ENCODE measurements at places on chromosomes 2 and 18. TPM values are rescaled to one million over a fixed set of nuclear protein-coding genes. Genes with fewer than 3 reads are reported as not detected.

The CLEC4F gene
- polyA plus RNA-seq: not detected

The LRRC30 gene
- not detected for polyA plus RNA-seq

The STARD6 gene
- polyA plus RNA-seq: 0.75 TPM

DNA sequence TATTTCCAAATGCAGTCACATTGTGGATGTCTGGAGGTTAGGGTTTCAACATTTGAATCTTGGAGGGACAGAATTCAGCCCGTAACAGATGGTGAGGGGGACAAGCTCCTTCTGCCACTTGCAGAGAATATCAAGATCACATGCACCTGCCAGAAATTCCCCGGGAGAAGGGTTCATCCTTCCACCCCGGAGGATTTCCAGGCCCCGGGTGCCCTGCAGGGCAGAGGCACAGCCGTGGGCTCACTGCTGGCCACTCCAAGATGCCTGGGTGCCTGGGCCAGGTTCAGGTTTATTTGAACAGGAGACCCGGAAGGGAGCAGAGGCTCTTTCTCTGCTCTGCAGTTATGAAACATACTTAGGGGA, 38.2 kb upstream of the MGAT4A start:
- DNase-seq: peak; percentile 22

DNA sequence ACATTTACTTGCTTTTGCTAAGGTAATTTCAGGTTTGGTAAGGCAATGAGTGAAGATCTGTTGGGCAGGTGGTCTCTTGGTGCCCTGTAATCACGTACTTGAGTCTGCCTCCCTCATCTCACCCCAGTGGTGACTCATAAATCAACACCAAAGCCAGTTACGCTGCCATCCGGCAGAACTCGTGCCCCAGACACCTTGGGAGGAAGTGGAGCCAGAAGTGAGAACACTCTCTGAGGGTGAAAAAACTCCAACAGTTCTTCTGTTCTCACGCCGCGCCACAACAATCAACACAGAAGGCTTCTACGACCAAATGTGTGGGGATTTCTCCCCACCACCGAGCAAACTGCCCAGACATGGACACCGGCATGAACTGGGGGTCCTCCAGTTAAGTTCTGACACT, 206.2 kb downstream of the ARL4C start:
- DNase-seq: no peak

The AP1S3 gene
- polyA plus RNA-seq: 0.88 TPM

The COL4A3 gene
- polyA plus RNA-seq: 0.15 TPM

The KIF5C gene
- polyA plus RNA-seq: 93.6 TPM

The UNC80 gene
- polyA plus RNA-seq: 2.5 TPM

DNA sequence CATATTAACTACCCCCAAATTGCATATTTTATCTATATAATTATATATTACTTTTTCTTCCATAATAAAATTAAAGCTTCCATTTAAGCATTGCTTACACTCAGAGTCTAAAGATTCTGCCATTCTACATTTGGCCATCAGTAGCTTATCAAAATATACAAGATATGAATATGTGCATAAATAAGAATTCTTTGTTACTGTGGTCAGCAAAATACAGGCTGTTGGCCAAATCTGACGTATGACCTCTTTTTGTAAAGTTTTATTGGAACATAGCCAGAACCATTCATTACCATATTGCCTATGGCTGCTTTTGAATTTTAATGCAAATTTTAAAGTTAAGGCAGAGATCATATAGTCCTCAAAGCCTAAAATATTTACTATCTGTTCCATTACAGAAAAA, 643.9 kb upstream of the VRK2 start:
- DNase-seq: no peak

The AOX1 gene
- polyA plus RNA-seq: 0.44 TPM

DNA sequence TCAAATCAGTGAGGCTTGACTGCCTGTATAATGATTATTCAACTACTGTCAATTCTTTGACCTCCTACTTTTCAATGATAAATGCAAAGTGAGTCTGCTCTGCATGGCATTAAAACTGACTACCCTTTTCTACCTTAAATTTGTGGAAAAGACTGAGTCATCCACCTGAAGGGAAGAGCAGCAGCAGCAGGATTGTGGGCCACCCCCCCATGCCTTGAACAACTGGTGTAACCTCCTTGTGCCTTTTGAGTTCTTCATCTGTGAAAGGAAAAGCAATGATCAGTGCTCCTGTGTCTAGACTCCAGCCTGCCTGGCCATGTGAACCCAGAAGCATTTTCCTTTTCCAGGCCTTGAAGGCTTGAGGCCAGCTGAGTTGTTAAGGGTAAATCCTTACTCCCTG, 102.9 kb downstream of the OSR1 start:
- no peak for DNase-seq

DNA sequence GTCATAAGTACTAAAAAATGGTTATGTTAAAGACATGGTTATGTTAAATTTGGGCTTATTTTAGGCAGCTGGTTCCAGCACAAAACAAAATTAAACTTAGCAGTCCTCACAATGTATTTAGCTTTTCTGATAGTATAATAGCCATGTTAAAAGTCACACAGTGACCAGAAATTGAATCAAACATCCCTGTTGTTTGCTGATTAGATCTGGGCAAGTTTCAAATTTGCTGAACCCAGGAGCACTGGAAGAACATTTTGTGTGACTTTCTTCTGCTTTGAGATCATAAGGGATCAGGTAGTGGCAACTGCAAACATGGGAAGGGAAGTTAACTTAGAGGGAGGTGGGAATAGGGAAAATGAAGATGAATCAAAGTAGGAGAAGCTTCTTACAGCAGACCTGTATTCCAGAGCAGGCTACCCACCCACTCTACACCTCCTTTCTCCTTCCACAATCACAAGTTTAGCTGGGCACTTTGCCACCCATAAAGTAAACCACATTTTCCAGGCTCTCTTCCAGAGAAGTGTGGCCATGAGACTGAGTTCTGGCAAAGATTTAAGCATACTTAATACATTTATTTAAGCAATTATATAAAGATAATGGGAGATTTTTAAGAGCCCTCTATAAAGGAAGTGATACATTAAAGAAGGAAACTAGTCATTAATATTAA, 616.1 kb upstream of the LRATD1 start:
- no peak for DNase-seq

GRCh38 chr2:201358684-201359083, 1.5 kb upstream of the FLACC1 start:
- DNase-seq: no peak

- DNase-seq: no peak
These were observed 160.7 kb upstream of the EPAS1 start for GRCh38 chr2:46136481-46136880.

The TIA1 gene
- polyA plus RNA-seq: 30.5 TPM

The EMX1 gene
- polyA plus RNA-seq: 9.1 TPM

- DNase-seq: no peak
These were observed 12.7 kb downstream of the OLA1 start for GRCh38 chr2:174235680-174236079.

DNA sequence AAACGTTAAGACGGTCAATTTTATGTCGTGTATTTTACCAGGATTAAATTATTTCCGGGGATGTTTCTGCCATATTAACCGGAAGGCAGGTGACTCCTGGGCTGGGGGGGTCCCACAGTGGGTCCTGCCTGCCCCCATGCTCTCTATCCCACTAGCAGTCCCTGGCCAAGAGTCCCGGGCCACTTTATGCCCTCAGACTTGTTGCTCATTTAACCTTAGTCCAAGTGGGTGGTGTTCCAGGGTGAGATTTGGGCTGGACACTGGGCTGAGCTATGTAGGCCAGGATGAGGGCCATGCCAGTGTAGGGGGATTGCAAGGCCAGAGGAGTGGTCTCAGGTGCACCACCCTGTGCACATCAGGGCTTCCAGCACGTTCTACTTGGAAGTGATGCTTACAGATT, 24.1 kb downstream of the TWIST2 start:
- no peak for DNase-seq

- DNase-seq: peak; percentile 96
These were observed 74.1 kb upstream of the GLI2 start for GRCh38 chr2:120661551-120661950.
